Peyer's patch (tissue), 4 donors: ENCODE measurements at places on chromosomes 4 and X.

DNA sequence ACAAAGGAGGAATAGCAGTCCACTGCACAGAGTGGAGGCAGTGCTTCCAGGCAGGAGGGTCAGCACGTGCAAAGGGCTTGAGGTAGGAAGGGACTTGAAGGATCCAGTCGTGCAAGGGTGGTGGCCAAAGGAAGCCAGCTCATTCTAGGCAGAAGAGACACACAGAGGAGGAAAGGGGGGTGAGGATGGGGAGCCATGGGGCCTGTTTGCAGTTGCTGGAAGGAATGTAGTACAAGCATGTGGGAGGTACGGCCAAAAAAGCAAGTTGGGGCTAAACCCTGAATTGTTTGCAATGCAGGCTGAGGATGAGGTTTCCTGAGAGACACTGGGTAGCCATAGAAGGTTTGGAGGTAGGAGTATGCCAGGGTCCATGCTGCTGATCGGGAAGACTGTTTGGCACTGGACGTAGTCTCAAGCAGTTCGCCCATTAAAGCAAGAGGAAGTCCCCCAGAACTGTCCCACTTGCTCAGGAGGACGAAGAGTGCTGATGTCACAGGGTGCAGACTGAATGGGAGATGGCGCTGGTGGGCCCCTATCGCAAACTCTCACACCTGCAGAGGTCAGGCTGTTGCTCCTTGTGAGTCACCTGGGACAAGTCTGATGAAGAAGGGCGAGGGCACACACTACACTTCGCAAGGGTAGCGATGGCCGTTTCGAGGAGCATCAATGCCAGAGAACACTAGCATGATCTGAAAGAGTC is 9.1 kb upstream of the MAN2B2 start:
- DNase-seq: no peak

DNA sequence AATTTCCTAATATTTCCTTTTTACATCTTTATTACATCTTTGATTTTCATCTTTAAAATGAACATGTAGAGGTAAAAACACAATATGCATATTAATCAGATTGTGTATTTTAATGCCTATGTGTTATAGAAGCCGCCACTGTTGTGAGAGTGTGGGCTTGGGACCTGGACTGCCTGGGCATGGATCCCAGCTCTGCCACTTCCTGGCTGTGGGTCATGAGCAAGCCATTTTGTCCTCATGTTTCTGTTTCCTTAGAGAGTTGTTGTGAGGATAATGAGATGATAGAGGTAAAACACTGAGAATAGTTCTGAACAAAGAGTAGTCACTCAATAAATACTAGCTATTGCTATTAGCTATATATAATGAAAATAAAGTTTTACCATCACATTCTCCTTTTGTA is 38.4 kb upstream of the SCOC start:
- DNase-seq: no peak

DNA sequence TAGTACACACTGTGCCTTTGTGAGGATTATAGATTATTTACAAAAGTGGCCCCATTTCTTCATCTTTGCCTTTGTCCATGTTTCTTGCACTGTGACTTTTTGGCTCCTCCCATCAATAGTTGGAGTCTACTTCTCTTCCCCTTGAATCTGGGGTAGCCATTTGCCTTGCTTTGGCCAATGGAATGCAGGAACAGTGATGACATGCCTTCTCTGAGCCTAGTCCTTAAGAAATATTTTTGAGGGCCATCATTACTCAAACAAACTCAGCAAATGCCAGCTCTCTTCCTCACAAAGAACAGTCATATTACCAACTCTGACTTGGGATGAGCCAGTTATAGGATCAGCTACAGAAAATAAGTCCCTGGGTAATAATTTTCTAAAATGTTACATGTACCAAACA is 189.6 kb downstream of the FRMPD4 start:
- no peak for DNase-seq

DNA sequence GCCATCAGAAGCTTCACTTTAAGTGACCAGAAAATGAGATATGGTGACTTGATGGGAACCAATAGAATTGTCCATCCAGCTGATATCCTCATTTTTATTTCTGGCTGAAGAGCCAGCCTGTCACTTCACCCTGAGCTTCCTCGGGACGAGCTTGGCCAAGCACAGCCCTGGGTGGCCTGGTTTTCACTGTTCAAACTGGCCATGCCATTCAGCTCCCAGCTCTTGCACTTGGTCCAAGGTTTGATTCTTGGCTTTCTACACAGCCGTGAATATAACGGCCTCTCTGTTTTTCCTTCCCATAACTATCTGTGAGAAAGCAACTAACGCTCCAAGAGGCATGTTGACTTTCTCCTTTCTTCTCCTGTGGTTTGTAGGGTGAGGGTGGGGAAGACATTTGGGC is 71.9 kb downstream of the LIMCH1 start:
- no peak for DNase-seq

DNA sequence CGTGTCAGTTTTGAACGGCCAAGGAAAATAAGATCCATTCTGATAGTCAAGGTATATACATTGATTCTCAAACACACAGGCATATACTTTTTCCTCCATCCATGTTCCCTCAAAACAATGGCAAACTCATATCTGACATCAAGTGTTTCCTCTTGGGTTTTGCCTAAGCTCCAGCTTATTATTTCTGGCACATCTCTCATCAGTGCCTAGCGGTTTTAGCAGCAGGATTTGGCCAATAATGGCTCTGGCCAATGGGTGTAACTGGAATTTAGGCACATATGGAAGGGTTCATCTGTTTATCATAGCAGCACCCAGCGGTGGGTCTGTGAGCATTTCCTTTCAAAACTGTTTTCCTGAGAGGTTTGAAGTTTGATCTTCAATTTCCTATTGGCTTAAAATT is 161.6 kb upstream of the TLL1 start:
- DNase-seq: no peak
